T47D (cell line): ENCODE measurements at places on chromosomes 5 and 9.

GRCh38 chr5:92749943-92750342 lies 831.1 kb downstream of the NR2F1-AS1 start:
- no peak for DNase-seq

DNA sequence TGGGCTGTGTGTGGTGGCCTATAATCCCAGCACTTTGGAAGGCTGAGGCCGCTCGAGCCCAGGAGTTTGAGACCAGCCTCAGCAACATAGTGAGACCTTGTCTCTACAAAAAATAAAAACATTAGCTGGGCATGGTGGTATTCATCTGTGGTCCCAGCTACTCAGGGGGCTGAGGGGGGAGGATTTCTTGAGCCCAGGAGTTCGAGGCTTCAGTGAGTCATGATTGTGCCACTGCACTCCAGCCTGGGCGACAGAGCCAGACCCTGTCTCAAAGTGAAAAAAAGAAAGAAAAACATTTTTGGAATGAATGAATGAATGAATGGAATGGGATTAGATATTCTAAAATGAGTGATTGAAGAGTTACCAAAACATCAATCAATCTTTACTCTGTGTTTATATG lies 85.8 kb downstream of the FGF1 start:
- DNase-seq = no peak

- DNase-seq = no peak
Observed at GRCh38 chr5:100794844-100795243, 108.2 kb downstream of the ST8SIA4 start.

GRCh38 chr9:18673179-18673578 lies 199.2 kb downstream of the ADAMTSL1 start:
- no peak for DNase-seq

GRCh38 chr9:127500862-127501261 lies 49.6 kb downstream of the LRSAM1 start:
- DNase-seq = no peak

DNA sequence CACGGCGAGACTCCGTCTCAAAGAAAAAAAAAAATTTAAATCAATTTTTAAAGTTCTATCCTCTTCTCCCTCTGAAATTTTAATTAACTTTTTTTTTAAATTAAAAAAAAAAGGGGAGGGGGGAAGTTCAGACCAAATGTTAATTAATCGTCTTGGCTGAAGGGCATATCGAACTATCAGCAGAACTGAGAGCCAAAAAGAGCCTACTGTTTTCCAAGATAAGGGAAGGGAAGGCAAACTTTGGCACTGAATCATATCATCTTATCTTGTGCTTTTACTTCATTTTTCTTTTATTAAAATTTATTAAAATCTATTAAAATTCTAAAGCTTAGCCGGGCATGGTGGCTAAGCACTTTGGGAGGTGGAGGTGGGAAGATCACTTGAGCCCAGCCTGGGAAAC lies 45.9 kb upstream of the MTMR12 start:
- DNase-seq = no peak
